Stimulated activated CD8-positive, alpha-beta memory T cell treated with anti-CD3 and anti-CD28 coated beads, Interleukin-12 subunit alpha, Interleukin-12 subunit beta, amount 100 ng/mL, for 4 hours (primary cell): ENCODE measurements at places on chromosomes 2 and 18.

GRCh38 chr2:67567886-67568285 lies 170.8 kb downstream of the ETAA1 start:
- no peak for DNase-seq

DNA sequence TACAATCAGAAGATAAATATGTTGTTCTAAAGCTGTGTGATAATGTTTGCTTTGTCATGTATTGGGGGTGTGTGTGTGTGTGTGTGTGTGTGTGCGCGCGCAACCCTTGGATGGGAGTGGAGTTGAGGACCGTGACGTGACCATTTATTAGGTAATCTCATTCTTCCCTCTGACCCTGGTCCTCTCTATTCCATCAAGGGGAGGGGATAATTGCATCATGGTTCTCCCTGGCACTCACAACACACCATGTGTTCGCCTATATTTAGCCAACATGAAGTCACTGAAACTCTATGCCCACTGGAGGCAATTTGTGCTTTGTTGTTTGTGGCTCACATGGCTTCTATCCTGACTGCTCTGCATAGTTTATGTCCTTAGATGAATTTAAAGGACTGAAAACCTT lies 79.8 kb upstream of the LRPPRC start:
- no peak for DNase-seq

DNA sequence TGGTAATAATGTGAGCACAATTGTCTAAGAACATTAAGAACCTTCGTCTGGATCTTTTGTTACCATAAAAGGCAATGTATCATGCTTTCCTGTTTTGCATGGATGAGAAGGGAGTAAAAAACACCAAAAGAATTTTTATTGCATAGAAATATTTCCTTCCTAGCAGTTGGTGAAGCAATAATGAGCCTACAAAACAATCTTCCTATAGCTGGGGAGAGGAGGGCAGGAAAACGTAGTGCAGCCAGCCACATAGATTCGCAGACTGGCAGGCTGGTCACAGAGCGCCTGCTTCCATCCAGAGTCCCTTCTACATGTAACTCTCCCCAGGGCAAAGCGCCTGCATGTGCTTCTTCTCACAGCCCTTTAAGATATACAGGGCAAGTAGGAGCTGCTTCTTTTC lies 190.4 kb downstream of the BABAM2 start:
- DNase-seq, result no peak

GRCh38 chr2:197090742-197091367 lies 164.3 kb upstream of the PGAP1 start:
- DNase-seq, result no peak

GRCh38 chr2:217840522-217840921 lies 162.3 kb downstream of the TNS1 start:
- DNase-seq, result no peak

DNA sequence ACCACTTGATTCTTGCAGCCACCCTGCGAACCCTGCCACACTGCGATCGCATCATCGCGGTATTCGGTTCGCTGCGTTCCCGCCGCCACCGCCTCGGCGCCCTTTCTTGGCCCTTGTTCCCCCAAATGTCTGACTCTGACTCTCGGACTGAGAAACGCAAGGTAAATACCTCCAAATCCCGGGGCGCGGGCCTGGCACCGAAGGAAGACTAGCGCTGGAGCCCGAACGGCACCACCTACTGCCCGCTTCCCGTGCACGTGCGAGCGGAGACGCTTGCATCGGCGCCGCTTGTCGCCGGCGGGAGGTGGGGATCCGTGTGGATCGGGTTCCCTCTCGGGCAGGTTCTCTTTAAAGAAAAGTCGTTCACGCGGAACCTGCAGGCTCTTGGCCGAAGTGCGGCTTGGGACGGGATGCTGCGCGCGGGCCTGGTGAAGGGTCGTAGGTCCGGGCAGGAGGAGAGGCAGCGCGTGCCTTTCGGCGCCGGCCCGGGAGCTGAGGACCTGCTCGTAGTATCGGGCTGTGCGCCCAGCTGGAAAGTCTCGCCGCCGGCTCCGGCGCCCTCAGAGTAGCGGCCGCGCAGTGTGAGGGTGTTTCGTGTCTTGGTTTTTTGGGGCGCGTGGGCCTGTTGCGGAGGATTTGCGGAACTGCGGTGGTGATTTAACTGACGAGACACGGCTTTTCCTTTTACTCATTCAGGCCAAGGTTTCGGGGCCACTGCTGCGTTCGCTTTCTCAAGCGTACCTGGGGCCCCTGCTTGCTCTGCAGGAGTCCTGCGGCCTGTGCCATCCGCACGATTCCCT lies 514 bp downstream of the BCL2L11 start:
- peak; percentile 31 for DNase-seq

DNA sequence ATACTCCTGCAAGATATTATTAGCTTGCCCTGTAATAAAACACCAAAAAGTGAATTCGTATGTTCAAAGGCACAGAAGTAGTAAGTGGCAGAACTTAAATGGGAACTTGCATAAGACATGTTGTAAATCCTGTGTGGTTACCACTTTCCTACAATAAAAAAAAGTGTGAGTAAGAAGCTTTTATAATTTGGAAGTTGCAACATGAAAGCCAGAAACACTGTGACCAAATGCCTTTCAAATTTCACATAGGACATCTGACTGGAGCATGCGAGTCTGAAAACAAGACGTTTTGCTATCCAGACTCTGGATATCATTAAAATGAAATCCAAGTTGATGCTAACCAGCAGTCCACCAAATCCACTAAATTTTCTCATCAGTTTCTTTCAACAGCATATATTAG lies 886.2 kb upstream of the NRXN1 start:
- DNase-seq, result no peak

- DNase-seq, result no peak
Measured at GRCh38 chr18:63590966-63591695, 4.0 kb downstream of the SERPINB13 start.

- DNase-seq, result no peak
Measured at GRCh38 chr2:164661349-164661748, 40.1 kb upstream of the GRB14 start.

- DNase-seq, result no peak
Measured at GRCh38 chr2:236341721-236342120, 77.5 kb upstream of the ASB18 start.

DNA sequence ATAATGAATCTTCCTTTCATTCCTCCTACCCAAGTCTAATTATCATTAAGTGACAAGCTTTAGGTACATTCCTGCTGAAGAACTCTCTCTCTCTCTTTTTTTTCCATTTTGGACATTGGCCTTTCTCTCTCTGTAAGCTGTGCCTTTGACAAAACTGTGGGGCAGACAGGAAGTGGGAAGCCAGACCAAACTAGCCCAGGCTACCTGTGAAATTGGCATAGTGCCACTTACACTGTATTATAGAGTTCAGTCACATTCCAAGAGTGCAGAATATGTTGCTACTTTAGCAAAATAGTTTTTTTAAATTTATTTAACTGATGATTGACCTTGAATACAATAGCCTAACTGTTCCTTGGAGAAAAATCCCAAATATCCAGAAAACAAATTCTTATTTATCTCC lies 381.5 kb upstream of the ETAA1 start:
- DNase-seq, result no peak

DNA sequence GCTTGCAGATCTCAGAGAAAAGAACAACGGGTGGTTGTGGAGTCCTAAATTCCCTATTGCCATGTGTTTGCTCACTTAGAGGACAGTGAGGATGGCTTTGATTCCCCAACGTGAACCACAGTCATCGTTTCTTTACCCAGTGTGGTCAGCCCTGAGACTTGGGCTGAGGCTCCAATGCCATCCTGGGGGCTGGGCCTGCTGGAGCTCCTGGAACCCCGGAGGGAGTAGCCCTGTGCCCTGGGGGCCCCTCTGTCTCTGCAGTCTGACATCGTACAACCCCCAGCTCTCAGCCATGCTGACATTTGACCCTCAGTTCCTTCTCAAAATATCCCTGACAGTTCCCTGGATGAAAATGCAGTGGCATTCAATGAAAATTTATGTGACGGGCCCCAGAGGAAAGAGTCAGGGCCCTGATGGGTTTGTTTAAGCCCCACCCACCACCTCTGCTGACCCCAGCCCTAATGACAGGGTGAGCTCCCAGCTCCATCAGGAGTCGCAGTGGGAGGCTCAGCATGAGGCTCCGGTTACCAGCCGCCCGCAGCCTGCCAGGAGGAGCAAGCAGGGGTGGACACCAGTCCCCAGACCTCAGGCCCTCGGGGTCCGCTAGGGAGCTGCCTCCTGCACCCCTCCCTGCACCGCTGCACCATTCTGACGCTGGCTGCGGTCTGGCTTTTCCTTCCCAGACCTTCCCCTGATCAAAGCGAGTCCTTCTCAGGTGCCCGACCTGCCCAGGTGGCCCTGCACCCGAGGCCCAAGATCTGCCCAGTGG lies 120.9 kb downstream of the TWIST2 start:
- DNase-seq, result no peak

GRCh38 chr2:59701271-59701994 lies 852.0 kb downstream of the BCL11A start:
- DNase-seq, result no peak

DNA sequence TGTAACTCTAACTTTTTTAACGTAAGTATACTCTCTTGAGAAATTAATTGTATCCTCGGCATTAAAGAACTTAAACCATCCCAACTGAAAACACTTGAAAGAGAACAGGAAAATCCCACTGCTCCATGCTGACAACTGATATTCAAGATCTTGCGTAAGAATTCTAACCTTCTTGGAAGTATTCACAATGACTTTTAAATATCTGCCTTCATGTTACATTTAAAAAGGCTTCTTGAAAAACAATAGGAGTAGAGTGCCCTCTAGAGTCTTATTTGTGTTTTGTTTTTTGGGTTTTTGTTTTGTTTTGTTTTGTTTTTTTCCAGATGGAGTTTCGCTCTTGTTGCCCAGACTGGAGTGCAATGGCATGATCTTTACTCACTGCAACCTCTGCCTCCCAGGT lies 65.4 kb upstream of the DNAJC10 start:
- no peak for DNase-seq

DNA sequence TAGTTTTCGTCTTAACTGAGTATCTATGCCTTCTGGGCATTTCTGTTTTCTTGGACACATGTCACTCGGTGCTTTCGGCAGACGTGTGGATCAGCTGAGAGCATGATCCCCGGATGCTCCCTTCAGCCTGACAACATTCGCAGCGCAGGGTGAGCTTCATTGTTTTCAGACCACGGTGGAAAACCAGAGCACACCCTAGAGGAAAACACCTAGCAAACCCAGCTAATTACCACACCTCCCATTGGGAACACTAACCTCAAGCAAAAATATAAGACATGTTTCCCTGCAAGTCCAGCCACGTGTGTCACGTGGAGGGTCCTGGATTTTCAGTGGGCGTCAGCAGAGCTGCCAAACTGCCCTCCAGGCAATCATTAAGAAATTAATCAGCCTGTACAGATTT lies 31.0 kb downstream of the ANKRD29 start:
- DNase-seq, result no peak

DNA sequence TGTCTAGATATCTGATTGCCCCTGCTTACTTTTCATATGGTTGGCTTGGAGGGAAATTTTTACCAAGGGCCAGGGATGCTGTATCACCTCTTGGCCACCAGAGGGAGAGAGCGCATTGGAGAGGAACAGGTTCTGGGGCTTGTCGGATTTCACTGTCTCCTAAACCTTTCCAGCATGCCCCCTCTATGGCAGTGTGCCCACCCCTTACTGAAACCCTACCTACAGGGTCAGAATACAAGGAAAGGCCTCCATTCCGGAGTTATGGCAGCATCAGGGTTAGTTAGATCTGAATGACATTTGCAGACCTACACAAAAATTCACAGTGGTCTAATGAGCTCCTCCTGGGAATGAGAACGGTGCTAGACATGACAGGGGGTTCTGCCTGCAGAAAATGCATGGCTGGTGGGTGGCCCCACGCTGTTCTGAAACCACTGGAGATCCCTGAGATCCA lies 5.8 kb downstream of the SLC14A2 start:
- no peak for DNase-seq

DNA sequence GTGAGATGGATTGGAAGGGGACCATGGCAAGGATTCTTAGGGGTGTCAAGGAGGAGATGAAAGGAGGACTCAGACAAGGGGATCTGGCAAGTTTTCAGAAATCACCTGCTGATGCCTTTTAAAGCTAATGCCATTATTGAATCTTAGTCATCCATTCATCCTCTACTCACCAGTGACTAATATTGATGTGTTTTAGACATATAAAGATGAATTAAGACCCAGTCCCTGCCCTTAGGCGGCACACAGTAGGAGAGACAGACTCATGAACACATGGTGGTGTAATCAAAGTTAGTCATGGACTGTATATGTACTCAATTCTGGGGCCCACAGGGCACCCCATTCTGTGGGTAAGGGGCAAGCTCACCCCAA lies 56.5 kb upstream of the ATL2 start:
- DNase-seq, result no peak

- DNase-seq, result no peak
Measured at GRCh38 chr2:110818767-110819481, 86.6 kb downstream of the ACOXL start.

GRCh38 chr2:150120326-150120955 lies 367.0 kb downstream of the RND3 start:
- no peak for DNase-seq

DNA sequence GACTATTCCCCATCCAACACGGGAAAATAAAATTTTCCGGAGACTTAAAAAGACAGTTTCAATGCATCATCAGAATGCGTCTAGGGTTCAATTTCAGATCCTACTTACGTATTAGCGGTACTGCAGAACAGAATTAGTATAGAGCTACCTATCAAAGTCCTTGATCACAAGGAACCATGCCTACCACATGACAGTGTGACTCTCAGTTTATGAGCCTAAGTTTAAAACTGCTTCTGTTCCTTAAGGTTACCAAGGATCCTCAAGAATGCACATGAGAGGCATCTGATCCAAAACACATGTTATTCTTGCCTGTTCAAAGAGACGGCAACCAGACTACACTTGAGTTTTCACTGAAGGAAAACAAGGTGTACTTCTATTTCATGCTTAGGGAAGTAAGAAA lies 369.7 kb downstream of the EPHA4 start:
- no peak for DNase-seq

DNA sequence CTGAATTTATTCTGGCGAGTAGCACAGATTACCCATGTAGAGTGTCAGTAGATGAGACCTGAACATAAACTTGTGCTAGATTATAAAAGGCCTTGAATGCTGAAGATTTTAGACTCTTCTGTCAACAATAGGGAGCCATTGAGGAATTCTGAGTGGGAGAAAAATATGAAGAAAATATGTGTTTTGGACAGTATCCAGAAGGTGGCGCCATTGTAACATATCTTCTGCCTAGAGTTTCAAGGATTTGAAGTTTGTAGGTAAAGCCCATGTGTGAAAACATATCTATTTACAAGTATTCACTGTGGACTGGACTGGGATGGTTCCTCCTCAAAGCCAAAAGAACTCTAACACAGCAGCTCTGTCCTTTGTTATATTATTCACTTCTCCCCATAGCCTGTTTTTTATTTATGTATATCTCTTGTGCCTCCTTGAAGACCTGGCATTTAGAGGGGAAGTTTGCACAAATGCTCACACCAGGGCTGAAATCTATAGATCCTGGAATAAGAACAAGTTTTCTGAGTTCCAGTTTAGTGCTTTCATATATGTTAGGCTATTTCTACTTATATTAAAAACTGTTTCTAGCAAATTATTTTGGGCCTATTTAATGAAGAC lies 124.9 kb downstream of the RDH14 start:
- DNase-seq, result no peak

DNA sequence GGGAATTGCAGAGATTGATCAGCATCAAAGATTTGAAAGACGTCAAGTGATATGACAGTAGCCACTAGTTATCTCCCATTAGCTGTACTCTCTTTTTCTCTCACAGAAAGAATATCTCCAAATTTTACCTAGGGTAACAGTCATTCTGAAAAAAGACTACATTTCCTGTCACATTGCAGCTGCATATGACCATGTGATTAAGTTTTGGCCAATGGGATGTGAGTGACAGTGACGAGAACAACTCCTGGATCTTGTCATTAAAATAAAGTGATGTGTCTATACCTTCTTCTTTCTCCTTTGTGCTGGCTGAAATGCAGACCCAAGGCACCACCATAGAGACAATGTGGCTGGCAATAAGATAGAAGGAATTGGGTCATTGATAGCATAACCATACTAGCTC lies 10.5 kb upstream of the NEUROD1 start:
- DNase-seq, result no peak
